ENCODE measurements at places on chromosomes 1 and 21.

DNA sequence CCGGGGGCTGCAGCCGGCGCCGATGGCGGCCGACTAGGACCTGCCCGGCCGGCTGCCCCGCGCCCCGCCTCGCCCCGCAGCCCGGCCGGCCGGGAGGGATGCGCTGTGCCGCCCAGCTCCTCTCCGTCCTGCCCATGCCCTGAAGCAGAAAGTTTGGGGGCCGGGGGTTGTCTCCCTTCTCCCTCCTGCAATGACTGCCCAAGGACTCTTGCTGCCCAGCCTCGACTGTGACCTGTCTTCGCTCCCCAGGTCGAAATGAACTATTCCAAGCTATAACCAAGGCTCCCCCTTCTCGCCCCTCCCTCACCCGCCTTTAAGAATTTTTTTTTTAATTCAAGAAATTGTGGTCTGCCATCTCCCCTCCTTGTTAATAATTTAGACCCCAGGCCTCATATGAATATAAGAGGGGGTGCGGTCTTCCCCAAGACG lies 361 bp downstream of the TMCC2 start:
- no peak for DNase-seq

GRCh38 chr1:4657244-4657789 lies 2.9 kb downstream of the AJAP1 start:
- no peak for DNase-seq

GRCh38 chr1:167409183-167409582 lies 109.1 kb downstream of the CD247 start:
- DNase-seq: no peak

DNA sequence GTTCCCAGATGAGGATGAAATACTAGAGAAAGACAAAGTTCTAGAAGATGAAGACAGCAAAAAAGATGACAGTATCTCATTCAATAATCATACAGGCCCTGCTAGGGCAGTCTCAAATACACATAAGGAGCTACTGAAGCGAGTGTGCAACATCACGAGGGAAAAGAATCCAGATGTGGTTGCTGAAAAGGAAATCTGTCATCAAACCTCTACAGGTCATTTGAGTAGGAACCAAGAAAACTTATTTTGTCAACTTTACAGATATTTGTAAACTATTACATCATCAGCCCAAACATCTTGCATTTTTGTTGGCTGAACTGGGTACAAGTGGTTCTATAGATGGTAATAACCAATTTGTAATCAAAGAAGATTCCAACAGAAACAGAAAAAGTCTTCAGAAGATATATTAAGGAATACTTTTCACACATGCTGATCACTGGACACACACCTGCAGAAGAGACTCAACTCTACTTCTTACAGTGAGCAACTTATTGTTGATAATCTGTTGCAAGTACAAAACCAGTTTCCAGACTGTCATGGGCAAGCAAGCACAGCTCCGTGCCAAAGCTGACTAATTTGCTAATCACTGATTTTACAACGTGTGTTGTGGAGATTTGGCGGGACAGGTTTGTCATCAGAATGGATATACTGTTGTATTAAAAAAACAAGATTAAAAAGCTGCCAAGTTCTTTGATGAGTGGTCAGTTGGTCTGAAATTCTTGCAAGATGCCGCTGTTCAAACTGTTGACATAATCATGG lies 42.1 kb downstream of the TRIM33 start:
- no peak for DNase-seq

GRCh38 chr1:25924454-25924853 lies 18.2 kb upstream of the STMN1 start:
- peak; percentile 87 for DNase-seq

GRCh38 chr1:3168678-3169077 lies 99.7 kb downstream of the PRDM16 start:
- no peak for DNase-seq

All from common myeloid progenitor, CD34-positive (primary cell).